ENCODE measurements at places on chromosomes 3 and 15. TPM values are rescaled to one million over a fixed set of nuclear protein-coding genes. Genes with fewer than 3 reads are reported as not detected.

Gene LRRC34
- 10.1 TPM for total RNA-seq

- DNase-seq: no peak
- no peak overlapping the region for H3K4me3 ChIP-seq
- peak overlapping the region; percentile 27 for H3K27ac ChIP-seq
- peaks cover 17% of the 10 kb centered on the region for H3K27me3 ChIP-seq
Observed at GRCh38 chr3:100992231-100993012, 799 bp downstream of the ABI3BP start.

DNA sequence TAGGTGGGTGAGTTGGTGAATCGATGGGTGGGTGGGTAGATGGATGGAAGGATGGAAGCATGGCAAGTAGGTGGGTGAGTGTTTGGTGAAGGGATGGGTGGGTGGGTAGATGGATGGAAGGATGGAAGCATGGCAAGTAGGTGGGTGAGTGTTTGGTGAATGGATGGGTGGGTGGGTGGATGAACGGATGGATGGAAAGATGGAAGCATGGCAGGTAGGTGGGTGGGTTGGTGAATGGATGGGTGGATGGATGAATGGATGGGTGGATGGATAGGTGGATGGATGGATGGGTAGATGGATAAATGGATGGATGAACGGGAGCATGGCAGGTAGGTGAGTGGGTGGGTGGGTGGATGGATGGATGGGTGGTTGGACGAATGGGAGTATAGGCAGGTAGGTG lies 65.1 kb downstream of the SLC6A1 start:
- H3K4me1 ChIP-seq: no peaks in the 10 kb centered on the region
- H3K36me3 ChIP-seq: no peaks in the 10 kb centered on the region

- H3K4me1 ChIP-seq: no peaks in the 10 kb centered on the region
- no peak for DNase-seq
- H3K4me3 ChIP-seq: no peak overlapping the region
- peaks cover 84% of the 10 kb centered on the region for H3K27me3 ChIP-seq
Observed at GRCh38 chr3:137746808-137747207, 17.3 kb upstream of the SOX14 start.

Gene EMC7
- total RNA-seq: 30.9 TPM

DNA sequence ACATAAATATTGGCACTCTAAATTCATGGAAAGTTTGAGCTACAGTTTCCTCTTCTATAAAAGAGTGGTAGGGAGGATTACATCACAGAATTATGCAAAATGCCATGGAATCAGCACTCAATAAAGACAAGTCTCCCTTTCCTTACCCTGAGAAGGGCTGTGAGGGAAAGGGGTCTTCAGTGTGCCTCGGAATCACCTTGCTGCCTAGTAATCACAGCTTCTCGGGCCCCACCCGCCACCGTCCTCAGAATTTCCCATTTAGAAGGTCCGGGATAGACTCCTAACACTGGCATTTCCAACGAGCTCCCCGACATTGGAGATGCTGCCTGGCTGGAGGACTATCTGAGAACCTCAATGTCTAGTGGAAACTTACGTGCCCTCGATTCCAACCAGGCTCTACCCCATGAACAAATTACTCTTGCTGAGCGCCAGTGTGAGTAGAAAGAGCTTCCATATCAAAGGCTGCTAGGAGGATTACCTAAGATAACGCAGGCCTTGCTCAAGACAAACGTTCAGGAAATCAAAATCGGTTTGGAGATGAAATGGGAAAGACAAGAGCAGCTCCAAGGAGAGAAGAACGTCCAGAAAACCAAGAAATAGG lies 92.1 kb upstream of the CHD2 start:
- H3K4me1 ChIP-seq: peaks cover 55% of the 10 kb centered on the region
- no peaks in the 10 kb centered on the region for H3K27me3 ChIP-seq
- H3K4me3 ChIP-seq: peak overlapping the region; percentile 89
- peaks cover 4% of the 10 kb centered on the region for H3K36me3 ChIP-seq
- peak overlapping the region; percentile 79 for H3K27ac ChIP-seq

Gene GRAMD2A
- 0.35 TPM for total RNA-seq

Gene ZNF660
- total RNA-seq: 29.8 TPM

Gene CCDC191
- total RNA-seq: 5.4 TPM

Gene NAALADL2
- 4.3 TPM for total RNA-seq

GRCh38 chr3:58197588-58197987 lies 13.2 kb downstream of the DNASE1L3 start:
- no peak overlapping the region for H3K27ac ChIP-seq
- H3K4me3 ChIP-seq: no peak overlapping the region
- no peaks in the 10 kb centered on the region for H3K36me3 ChIP-seq
- H3K27me3 ChIP-seq: no peaks in the 10 kb centered on the region

- DNase-seq: no peak
- peaks cover 4% of the 10 kb centered on the region for H3K4me1 ChIP-seq
- H3K4me3 ChIP-seq: no peak overlapping the region
- H3K27ac ChIP-seq: no peak overlapping the region
Observed at GRCh38 chr15:51503003-51503402, 119.6 kb downstream of the DMXL2 start.

Gene PLCH1
- total RNA-seq: 21.4 TPM

Gene IMPG2
- total RNA-seq: 0.40 TPM

- peaks cover 15% of the 10 kb centered on the region for H3K4me1 ChIP-seq
- H3K27ac ChIP-seq: no peak overlapping the region
- no peak for DNase-seq
- H3K36me3 ChIP-seq: peaks cover 14% of the 10 kb centered on the region
- no peaks in the 10 kb centered on the region for H3K27me3 ChIP-seq
Observed at GRCh38 chr15:88628018-88628654, 7.0 kb downstream of the AEN start.

Gene UACA
- total RNA-seq: 37.8 TPM

DNA sequence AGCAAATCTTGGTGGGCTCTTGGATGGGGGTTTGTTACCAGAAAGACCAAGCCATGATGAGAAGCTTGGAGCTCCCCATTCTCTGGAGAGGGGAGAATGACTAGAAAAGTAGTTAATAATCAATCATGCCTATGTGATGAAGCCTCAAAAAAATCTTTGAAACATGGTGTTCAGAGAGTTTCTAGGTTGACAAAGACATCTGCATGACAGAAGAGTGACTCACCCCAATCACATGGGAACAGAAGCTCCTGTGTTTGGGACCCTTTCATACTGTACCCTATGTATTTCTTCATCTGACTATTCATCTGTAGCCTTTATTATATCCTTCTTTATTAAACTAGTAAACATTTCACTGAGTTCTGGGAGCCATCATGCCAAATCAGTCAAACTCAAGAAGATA lies 87.4 kb downstream of the BCHE start:
- H3K27me3 ChIP-seq: no peaks in the 10 kb centered on the region
- no peaks in the 10 kb centered on the region for H3K4me1 ChIP-seq
- no peak overlapping the region for H3K4me3 ChIP-seq
- no peak for DNase-seq
- no peak overlapping the region for H3K27ac ChIP-seq
- no peaks in the 10 kb centered on the region for H3K36me3 ChIP-seq

DNA sequence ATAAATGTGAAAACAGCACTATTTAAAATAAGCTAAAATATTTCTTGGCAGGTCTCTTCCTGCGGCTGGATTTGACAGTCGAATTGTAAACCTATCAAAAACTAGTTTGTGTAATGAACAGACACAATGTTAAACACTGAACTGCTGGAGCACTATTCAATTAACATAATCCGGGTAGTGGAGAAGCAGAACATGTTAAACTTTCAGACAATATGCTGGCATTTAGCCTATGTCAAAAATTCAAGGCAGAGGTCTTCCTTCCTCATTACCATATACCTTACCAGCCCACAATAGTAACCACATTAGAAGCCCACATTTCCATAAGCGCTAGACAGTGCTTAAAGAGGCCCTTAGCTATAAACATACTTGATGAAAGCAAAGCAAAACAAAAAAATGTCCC lies 1042.9 kb downstream of the ROBO1 start:
- H3K4me3 ChIP-seq: no peak overlapping the region
- no peaks in the 10 kb centered on the region for H3K27me3 ChIP-seq
- no peak for DNase-seq
- H3K4me1 ChIP-seq: peaks cover 25% of the 10 kb centered on the region
- H3K36me3 ChIP-seq: no peaks in the 10 kb centered on the region
- no peak overlapping the region for H3K27ac ChIP-seq

GRCh38 chr15:46671336-46671735 lies 1036.5 kb downstream of the SQOR start:
- no peaks in the 10 kb centered on the region for H3K27me3 ChIP-seq
- peaks cover 7% of the 10 kb centered on the region for H3K4me1 ChIP-seq
- no peak overlapping the region for H3K27ac ChIP-seq
- no peak for DNase-seq
- H3K36me3 ChIP-seq: no peaks in the 10 kb centered on the region

GRCh38 chr3:158120330-158120729 lies 10.4 kb downstream of the RSRC1 start:
- DNase-seq: no peak
- peaks cover 26% of the 10 kb centered on the region for H3K36me3 ChIP-seq
- H3K4me1 ChIP-seq: no peaks in the 10 kb centered on the region
- H3K27ac ChIP-seq: no peak overlapping the region
- H3K27me3 ChIP-seq: no peaks in the 10 kb centered on the region

Gene LEO1
- total RNA-seq: 32.7 TPM

Gene TPRG1
- total RNA-seq: 0.61 TPM

DNA sequence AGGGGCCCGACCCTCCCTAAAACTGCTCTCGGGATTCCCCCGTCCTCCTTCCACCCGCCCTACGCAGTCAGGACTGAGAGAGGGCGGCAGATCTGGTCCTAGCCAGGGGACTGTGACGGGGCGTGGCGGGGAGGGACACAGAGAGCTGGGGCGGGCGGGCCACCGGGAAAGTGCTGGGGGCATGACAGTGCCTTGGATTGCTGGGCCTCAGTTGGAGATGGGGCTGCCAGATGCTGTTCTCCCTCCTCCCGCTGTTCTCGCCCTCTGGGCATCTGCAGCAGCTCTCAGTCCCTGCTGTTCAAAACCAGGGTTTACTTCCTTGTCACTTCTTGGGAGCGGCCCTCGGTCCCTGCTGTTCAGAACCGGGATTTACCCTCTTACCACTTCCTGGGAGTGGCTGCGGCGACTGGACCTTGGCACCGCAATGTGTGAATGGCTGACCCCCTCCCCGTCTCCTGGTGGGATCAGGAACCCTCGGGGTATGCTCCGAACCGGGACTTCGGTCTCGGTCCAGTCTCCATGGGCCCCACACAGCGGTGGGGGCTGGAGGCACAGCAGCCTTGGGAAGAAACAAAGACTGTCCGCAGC lies 1.8 kb upstream of the RPP25 start:
- peak overlapping the region; percentile 75 for H3K4me3 ChIP-seq
- H3K4me1 ChIP-seq: peaks cover 25% of the 10 kb centered on the region
- no peaks in the 10 kb centered on the region for H3K36me3 ChIP-seq
- H3K27ac ChIP-seq: no peak overlapping the region

GRCh38 chr15:29103824-29104565 lies 165.6 kb downstream of the NSMCE3 start:
- H3K27me3 ChIP-seq: no peaks in the 10 kb centered on the region
- peaks cover 7% of the 10 kb centered on the region for H3K4me1 ChIP-seq
- no peak overlapping the region for H3K4me3 ChIP-seq
- no peak overlapping the region for H3K27ac ChIP-seq

- no peaks in the 10 kb centered on the region for H3K4me1 ChIP-seq
- no peak overlapping the region for H3K27ac ChIP-seq
- peaks cover 5% of the 10 kb centered on the region for H3K36me3 ChIP-seq
- H3K4me3 ChIP-seq: no peak overlapping the region
- DNase-seq: no peak
Observed at GRCh38 chr3:174891524-174892203, 32.5 kb downstream of the NAALADL2 start.

Gene TIPIN
- 23.7 TPM for total RNA-seq

Gene CDHR4
- total RNA-seq: 0.12 TPM

DNA sequence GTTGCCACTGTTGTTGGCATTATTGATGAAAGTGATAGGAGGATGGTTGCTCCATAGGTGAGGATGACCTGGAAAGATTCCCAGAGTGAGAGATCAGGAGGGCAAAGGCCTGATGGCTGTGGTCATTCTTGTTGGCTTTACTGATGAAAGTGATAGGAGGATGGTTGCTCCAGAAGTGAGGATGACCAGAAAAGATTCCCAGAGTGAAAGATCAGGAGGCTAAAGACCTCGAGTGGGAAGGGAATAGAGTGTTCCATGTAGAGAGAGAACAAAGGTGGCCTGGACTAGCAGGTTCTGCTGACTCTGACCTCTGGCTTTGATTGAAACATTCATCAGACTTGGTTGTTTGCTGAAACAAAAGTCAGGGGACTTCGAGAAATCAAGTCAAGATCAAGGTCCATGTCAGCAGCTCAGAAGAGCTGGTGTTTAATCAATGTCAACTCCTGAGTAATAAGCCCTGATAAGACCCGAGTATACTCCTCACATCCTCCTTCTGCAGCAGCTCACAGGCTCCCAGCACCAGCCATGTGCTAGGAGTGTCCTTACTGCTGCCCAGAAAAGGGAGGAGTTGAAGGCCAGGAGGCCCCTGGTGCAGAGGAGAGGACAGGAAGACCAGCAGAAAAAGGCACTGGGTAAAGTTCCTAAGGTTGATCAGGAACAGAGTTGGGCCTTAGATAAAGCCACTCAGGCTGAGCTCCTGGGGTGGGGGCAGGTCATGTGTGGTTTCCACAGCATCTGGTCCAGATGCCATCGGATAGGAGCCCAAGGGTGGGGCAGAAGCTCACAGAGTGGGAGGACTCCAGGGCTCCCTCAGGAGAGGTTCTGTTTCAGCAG lies 19.9 kb downstream of the CYP8B1 start:
- no peaks in the 10 kb centered on the region for H3K4me1 ChIP-seq
- H3K36me3 ChIP-seq: peaks cover 2% of the 10 kb centered on the region
- DNase-seq: no peak
- no peak overlapping the region for H3K27ac ChIP-seq
- H3K4me3 ChIP-seq: no peak overlapping the region

Gene XCR1
- total RNA-seq: not detected

Gene SEMA7A
- 14.4 TPM for total RNA-seq

Gene PLA2G4E
- not detected for total RNA-seq

- no peak overlapping the region for H3K4me3 ChIP-seq
- DNase-seq: no peak
- no peak overlapping the region for H3K27ac ChIP-seq
- no peaks in the 10 kb centered on the region for H3K36me3 ChIP-seq
- no peaks in the 10 kb centered on the region for H3K27me3 ChIP-seq
- H3K4me1 ChIP-seq: peaks cover 15% of the 10 kb centered on the region
Observed at GRCh38 chr3:61094608-61095007, 156.6 kb downstream of the FHIT start.

GRCh38 chr15:77739591-77740378 lies 107.1 kb upstream of the LINGO1 start:
- no peaks in the 10 kb centered on the region for H3K36me3 ChIP-seq
- H3K4me1 ChIP-seq: peaks cover 8% of the 10 kb centered on the region
- H3K27me3 ChIP-seq: peaks cover 34% of the 10 kb centered on the region
- H3K4me3 ChIP-seq: no peak overlapping the region

GRCh38 chr15:34815836-34816235 lies 20.5 kb upstream of the ACTC1 start:
- H3K27me3 ChIP-seq: peaks cover 19% of the 10 kb centered on the region
- H3K4me1 ChIP-seq: no peaks in the 10 kb centered on the region
- no peak overlapping the region for H3K27ac ChIP-seq

Gene NR2E3
- not detected for total RNA-seq

- no peaks in the 10 kb centered on the region for H3K36me3 ChIP-seq
- H3K4me3 ChIP-seq: no peak overlapping the region
- peaks cover 17% of the 10 kb centered on the region for H3K27me3 ChIP-seq
- no peaks in the 10 kb centered on the region for H3K4me1 ChIP-seq
Observed at GRCh38 chr15:50783411-50783810, 17.9 kb upstream of the SPPL2A start.

- no peak overlapping the region for H3K4me3 ChIP-seq
- no peaks in the 10 kb centered on the region for H3K36me3 ChIP-seq
- no peaks in the 10 kb centered on the region for H3K4me1 ChIP-seq
- H3K27me3 ChIP-seq: no peaks in the 10 kb centered on the region
- no peak overlapping the region for H3K27ac ChIP-seq
Observed at GRCh38 chr3:90102146-90102545, 994.7 kb downstream of the EPHA3 start.
